ENCODE measurements at places on chromosomes 4 and X.
A peak's percentile ranks its signal among the peaks of the same experiment; 100 is the strongest.

- no peak for DNase-seq
These were observed 1044.4 kb upstream of the DIAPH2 start for GRCh38 chrX:95640226-95640625.

GRCh38 chr4:15757054-15757453 lies 21.1 kb upstream of the CD38 start:
- DNase-seq: no peak

DNA sequence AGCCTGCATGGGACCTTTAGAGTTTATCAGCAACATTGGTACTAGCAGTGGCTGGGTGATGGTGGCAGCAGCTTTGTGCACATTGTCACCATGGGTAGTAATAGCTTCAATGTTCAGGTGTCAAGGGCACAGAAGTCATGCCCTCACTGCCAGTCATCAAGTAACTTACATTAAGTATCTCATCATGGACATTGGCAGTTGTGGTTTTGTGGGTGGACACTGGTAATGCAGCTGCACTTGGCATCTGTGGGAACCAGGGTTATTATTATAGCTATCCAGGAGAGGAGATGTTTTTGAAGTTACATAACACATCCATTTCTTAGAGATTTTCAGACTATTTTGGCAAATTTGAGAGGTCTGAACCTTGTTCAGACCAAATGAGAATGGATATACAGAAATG lies 243.2 kb upstream of the NOCT start:
- no peak for DNase-seq

- no peak for DNase-seq
These were observed 102.6 kb downstream of the AKAP4 start for GRCh38 chrX:50098241-50098640.

DNA sequence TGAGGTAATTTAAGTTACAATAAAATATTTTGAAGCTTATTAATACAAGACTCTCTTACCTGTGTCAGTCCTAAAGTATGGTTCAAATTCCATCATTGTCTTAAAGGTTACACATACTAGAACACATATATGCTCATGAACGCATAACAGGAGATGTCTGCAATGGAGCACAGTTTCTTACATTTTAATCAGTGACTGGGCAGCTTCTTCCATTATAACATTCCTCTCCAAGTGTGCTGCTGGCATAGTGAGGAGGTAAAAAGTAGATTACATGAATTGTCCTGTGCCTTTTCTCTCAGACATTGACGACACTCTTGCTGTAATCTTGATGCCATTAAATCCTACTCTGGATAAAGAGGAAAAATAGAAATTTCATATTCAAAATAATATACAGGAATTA lies 40.8 kb upstream of the GRID2 start:
- DNase-seq: no peak

DNA sequence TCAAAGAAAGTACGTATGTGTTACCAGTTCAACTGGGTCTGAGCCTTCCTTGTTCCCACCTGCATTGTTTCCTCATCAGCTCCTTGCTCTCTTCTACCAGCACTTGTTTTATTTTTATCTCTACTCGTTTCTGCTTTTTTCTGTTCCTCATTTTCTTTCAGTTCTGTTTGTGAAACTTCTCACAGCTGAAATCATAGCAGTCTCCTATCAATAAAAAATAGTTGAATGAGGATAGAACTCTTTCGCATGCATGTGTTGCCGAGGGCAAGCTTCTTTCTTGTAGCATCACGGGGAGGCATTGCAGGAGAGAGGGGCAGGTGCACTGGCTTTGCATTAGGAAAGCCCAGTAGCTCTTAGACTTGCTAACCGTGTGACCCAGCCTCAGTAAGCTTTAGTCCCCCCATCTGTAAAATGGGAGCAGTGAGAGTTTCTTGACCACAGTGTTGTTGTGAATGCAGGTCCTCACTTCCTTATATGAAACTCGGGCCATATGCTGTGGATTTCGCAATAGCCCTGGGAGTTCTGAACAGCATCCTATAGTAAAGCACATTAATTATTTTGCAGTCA lies 24.7 kb downstream of the OFD1 start:
- DNase-seq: no peak

GRCh38 chr4:77692847-77693432 lies 87.3 kb downstream of the CXCL13 start:
- DNase-seq: no peak

DNA sequence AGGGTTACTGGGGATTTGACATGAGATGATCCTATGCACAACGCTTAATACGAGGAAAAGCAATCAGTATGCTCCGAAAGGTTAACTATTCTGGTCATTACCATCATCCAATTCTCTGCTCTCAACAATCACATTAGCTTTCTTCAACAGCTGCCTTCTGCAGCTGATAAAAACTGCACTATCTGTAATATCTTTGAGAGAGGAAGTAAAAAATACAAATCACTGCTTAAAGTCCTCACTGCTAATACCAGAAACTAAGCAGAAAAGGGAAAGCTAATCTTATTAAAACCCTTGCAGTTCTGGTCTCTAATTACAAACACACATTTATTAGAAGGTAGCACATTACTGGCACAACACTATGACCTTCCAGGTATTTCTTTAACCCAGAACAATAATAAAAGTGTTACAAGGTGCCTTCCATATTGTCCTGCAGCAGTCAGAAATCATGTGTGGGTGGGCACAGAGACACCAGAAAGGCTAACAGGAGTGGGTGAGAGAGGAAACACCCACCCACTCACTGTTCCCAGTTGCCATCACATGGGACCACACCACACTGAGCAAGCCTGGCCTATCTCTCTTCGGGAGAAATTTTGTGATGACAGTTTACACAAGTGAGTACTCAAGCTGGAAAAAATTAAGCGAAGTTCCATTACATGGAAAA lies 71.0 kb downstream of the RELL1 start:
- DNase-seq: no peak

- DNase-seq: no peak
These were observed 105.3 kb downstream of the DTHD1 start for GRCh38 chr4:36386691-36387090.

DNA sequence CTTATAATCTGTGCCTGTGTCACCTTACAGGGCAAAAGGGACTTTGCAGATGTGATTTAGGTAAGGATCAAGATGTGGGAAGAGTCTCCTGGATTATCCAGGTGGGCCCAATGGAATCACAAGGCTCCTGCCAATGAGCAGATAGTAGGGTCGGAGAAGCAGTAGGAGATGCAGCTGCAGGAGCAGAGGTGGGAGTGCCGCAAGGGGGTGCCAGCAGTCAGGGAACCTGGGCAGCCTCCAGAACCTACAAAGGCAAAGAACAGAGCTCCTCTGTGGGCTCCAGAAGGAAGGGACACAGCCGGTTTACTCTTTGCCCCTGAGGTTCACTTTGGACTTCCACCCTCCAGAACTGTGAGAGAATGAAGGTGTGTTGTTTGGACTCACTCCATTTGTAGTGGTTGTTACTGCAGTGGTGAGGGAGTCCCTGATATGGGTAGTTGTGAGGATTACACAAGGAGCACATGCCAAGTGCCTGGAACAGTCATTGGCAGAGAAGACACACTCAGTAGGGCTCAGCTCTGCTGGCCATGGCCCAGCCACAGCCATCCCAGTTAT lies 318.5 kb downstream of the EVC2 start:
- no peak for DNase-seq

DNA sequence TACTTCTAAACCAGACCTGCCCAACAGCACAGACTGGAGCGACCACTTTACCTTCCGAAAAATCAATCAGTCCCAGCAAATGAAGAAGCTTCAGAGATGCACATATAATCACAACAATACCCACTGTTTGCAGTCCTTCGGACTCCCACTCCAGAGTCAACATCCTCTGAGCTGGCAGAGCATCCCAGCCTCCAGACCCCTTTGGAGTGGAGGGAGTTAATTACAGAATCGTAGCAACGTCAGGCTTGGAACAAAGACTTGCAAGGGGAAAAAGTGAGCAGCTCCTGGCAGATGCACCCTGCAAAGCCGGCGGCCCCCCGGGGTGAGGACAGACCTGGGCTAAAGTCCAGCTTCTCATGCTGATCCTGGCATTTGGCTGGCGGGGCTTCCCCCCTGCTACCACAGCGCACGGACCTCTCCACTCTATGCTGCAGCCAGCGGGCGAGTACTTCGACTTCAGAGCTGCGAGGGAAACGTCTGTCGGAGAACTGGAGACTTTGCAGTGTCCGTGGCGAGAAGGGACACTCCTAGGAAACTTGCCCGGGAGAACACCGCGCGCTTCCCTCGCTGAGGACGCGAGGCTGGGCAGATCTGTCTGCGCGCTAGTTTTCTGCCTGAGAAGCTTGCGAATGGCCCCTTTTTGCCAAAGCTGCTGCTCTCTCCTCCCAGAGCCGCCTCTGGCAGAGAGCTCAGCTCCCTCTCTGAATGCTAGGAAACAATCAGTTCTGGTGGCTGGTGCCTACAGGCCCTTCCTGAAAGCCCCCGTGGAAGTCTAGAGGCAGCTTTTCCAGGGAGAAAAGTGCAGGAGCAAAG lies 283.7 kb downstream of the PACRGL start:
- peak; percentile 5 for DNase-seq

DNA sequence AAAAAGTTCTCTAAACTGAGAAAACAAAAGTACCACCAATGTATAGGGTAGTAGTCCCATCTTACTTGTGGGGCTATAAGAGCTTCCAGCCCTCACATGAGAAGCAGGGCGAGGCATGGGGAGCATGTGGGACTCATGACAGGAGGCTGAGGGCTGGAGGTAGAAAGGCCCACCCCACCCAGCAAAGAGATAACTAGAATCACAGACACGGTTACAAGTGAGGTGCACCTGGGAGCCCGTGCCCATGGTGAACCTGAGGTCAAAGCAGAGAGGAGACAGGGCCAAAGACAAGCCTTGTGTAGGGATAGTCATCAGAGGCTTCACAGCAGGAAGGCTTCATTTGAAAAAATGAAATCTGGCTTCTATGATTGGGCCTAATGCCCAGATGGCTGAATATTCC lies 55.4 kb downstream of the TTC29 start:
- no peak for DNase-seq

DNA sequence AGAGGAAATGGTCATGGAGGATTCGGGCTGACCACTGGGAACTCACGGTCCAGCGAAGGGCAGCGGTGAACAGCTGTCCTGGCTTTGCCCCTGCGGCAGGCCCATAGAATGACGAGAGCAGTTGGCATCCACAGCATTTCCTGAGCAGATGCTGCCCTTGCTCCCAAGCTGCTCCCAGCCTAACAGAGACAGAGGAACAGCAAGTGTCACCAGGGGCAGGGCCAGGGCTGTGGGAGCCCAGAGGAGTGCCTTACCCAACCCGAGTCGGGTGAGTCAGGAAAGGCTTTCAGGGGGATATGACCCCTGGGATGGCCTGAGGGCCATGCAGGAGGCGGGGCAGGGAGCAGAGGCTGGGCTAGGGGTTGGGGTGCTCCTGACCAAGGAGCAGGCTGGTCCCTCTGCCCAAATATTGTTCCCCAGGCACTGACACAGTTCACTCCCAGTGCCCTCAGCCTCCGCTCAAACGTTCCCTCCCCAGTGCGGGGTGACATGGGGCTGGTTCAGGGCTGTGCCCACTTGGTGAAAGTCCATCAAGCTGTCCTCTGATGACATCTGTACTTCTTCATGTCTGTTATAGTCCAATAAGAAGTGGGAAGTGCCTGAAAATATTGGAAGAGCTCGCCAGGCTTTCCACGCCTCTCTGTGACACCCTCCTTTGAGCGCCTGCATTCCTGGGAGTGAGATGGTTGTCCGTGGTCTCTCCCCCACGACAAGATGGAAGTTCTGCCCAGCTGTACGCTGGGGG lies 64.7 kb upstream of the GPR78 start:
- no peak for DNase-seq

GRCh38 chr4:46073778-46074177 lies 50.1 kb downstream of the GABRG1 start:
- DNase-seq: no peak

DNA sequence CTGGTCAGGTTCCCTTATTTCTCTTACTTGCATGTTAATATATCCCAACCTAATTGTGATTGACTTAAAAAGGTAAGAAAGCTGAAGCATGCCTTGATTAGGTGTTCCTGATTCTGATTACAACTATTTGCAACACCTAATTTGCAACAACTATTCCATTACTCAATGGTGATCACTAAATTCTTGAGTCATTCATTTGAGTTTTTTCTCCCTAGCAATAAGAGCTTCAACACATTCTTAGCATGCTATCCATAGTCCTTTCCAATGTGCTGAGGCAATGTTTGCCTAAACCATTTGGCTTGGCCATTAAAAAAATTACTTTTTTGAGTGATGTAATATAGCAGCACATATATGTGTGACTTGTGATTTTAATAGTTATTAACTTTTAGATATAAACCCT lies 851.4 kb downstream of the TRAM1L1 start:
- no peak for DNase-seq

GRCh38 chr4:39539089-39539611 lies 11.9 kb upstream of the UGDH start:
- DNase-seq: no peak

- DNase-seq: no peak
These were observed 81.2 kb upstream of the PRSS48 start for GRCh38 chr4:151195801-151196200.

DNA sequence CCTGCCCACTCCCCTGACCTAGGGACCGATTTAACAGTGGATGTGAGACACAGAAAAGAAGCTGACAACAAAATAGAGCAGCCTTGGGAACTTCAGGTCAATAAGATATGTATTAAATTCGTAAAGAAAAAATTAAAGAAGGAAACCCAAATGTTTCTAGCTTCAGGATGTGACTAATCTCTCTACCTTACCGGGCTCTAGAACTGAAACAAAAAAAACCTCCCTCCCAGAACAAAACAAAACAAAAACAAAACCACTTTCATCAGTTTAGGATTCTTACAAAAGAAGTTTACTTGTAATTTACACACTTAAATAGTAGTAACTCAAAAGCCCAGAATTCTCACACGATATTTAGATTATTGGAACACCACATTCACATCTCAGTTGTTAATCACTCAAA lies 185.8 kb upstream of the RPS6KA3 start:
- no peak for DNase-seq

DNA sequence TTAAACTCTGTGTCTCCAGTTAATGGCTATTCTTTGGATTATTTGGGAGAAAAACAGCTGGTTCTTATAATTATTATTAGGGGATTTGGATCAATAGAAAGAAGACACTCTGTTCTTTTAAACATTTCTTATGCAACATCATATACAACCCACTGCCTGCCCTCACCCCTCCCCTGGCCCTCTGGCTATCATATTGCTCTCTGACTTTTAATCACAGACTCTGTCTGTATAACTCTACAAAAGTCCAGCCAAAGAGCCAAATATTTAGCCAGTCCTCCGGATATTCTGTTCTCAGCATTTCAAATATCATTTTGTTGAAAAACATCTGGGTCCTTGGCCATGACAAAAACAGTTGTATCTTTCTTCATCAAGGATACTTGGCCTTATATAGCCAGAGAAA lies 19.0 kb upstream of the PACRGL start:
- DNase-seq: no peak

DNA sequence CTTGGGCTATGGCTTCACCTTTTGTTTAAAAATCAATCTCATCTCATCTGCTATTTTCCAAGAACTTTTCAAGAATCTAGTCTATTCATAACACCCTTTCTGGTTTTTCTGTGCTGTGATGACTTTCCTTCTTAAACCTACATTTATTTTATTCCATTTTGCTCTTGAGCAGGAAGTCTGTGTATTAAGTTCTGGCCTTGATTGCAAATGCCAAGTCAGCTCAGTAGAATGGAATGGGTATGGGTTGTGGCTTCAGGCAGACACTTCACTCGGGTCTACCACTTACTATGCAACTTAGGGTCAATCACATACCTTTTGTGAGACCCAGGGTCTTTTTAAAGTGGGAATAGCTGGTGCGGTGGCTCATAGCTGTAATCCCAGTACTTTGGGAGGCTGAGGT lies 522.3 kb downstream of the TRIML1 start:
- DNase-seq: no peak

- no peak for DNase-seq
These were observed 8.7 kb downstream of the GAB1 start for GRCh38 chr4:143345356-143345755.

- no peak for DNase-seq
These were observed 44.0 kb downstream of the ZNF518B start for GRCh38 chr4:10413177-10413576.

Data from NCI-H510A (cell line).